ENCODE measurements at places on chromosomes 12 and 14. TPM values are rescaled to one million over a fixed set of nuclear protein-coding genes. Genes with fewer than 3 reads are reported as not detected.

GRCh38 chr14:51855234-51855633 is 5.2 kb upstream of the GNG2 start:
- DNase-seq = no peak

DNA sequence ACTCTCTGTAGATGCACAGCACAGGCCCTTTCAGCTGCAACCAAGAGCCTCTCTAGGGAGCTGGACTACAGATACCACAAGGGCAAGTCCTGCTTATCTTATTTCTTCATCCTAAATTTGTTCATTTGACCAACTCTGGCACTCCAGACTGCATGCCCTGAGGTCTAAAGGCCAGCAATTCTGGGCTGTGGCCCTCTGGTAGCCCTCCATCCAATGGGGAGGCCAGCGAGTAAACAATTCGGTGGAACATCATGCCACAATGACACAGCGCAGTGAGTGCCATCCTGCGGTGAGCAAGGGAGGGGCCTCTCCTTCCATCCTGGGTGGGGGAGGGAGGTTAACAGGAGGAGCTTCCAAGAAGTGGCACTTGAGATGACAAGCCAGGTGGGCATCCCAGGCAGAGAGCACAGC is 652 bp upstream of the SELPLG start:
- DNase-seq = peak; percentile 89

DNA sequence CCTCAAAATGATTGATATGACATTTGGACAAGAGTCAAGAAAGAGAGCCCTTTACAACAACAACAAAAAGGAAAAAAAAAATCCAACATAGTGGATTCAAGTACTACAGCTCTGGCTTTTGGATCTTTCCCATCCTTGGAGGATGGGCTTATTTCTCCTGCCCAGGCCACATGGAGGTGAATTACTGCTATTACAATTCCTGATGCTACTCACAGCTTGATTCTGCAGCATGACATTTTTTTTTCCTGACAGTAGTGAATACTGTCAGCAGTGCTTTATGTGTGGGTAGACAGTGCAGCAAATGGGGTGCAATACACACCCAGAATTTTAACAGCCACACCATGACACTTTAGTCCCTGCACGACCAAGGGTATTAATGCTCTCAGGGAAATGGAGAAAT is 42.5 kb upstream of the HSP90B1 start:
- no peak for DNase-seq

DNA sequence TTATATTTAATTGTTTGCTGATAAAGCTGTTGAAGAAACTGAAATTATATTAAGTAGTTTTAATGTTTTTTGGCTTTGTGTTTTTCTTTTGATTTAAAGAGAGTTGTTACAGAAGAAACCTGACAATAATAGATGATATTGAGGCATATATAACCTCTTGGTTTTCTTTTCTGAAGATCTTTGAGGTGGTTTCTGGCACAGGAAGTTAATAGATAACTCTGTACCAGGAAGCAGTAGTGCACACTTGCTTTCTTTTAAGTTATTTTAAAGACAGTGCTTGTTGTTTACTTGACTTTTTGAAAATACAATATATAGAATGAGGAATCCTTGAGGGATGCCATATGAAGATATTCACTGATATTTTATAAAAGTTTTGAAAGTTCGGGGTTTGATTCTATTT is 209.0 kb upstream of the FBXO33 start:
- DNase-seq = no peak

The P3H3 gene
- 29.5 TPM for total RNA-seq

GRCh38 chr12:72323881-72324280 is 51.7 kb downstream of the TRHDE start:
- no peak for DNase-seq

GRCh38 chr14:99633141-99633540 is 11.8 kb upstream of the HHIPL1 start:
- no peak for DNase-seq

- no peak for DNase-seq
Measured at GRCh38 chr12:71200706-71201105, 42.9 kb upstream of the TSPAN8 start.

DNA sequence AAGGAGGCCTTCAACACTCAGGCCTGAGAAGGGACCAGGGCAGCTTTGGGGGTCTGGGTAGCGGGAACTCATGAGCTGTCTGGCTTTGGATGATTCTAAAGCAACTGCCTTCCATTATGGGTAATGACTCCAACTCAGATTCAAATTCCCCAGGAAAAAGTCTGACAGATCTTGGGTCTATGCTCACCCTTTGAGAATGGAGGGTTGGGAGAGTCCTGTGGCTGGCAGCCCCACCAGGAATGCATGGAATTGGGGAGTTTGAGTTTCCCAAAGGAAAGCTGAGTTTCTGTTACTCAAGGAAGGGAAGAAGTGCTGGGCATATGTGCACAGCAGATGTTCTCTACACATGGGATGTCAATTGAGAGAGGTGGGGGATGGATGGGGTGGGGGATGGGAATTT is 22.4 kb upstream of the LTBP2 start:
- no peak for DNase-seq

GRCh38 chr14:101009531-101009930 is 106.0 kb upstream of the RTL1 start:
- no peak for DNase-seq

GRCh38 chr12:25264862-25265261 is 14.1 kb upstream of the KRAS start:
- DNase-seq = no peak

GRCh38 chr12:93243689-93244513 is 133.8 kb upstream of the NUDT4 start:
- DNase-seq = peak; percentile 62

The SCYL2 gene
- 35.7 TPM for total RNA-seq

GRCh38 chr12:94795044-94795443 is 144.7 kb upstream of the TMCC3 start:
- DNase-seq = no peak

GRCh38 chr12:102629262-102629888 is 149.0 kb upstream of the IGF1 start:
- no peak for DNase-seq

DNA sequence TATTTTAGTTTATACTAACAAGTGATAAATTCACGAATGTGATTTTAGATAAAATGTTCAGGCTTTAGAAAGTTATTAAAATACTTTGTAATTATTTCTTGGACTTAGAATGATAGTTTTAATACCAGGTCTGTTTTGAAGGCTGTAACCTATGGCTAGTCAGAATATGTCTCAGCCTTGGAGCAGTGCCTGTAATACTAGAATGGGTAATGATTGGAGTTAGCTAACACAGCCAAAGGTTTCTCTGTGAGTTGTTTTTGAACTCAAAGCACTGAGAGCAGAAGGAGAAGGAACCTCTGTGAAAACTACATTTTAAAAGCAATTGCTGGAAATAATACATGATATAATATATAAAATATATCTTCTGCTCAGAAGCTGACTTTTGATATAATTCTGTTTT is 110.1 kb downstream of the TMEM117 start:
- DNase-seq = no peak

The COX6A1 gene
- 637 TPM for total RNA-seq

GRCh38 chr12:64081008-64081404 is 141.1 kb downstream of the KICS2 start:
- no peak for DNase-seq

- no peak for DNase-seq
Measured at GRCh38 chr14:100070310-100070709, 5.1 kb downstream of the EVL start.

GRCh38 chr12:110853836-110854235 is 7.0 kb downstream of the CCDC63 start:
- DNase-seq = no peak

- no peak for DNase-seq
Measured at GRCh38 chr14:75769047-75769685, 108.1 kb downstream of the TTLL5 start.

- DNase-seq = no peak
Measured at GRCh38 chr12:13194401-13195110, 2.0 kb upstream of the EMP1 start.

DNA sequence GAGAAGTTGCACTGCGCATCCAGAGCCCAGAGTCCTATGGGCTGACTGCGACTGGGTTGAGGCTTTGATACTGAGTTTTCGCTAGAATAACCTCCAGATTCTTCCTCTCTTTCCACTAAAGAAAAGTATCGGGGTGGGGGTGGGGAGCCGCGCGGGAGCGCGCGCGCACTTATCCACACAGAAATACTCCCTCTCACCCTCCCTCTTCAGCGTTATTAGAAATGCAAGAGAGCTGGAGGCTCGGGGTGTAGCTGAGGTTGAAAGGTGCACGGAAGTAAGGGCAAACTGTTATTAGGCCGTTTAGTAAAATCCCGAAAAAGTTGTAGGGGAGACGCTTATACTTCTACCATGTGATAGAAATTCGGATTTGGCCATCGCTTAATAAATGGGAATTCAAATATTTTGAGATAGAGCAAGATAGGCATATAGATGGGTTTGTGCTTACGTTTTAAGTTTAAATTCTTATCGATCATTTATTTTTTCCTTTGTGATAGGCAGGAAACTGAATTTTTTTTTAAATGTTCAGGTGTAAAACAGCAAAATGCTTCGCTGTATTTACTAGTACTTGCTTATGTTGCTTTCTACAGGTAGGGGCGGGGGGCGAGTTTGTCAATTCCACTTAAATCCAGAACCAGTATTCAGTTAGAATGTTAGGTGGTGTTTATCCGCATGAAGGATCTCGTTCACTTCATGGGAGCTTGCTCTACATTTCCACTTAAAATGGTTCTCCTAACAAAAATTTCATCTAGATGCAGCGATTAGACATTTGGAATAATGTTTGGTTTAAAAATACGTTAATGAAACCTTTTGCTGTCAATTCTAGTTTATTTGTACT is 1.1 kb downstream of the ARHGAP5 start:
- DNase-seq = peak; percentile 19

GRCh38 chr12:8605057-8605456 is 7.6 kb downstream of the AICDA start:
- no peak for DNase-seq

- peak; percentile 41 for DNase-seq
Measured at GRCh38 chr14:69631509-69631908, 20.1 kb downstream of the SUSD6 start.

- DNase-seq = no peak
Measured at GRCh38 chr12:17333287-17333686, 727.3 kb upstream of the LMO3 start.

DNA sequence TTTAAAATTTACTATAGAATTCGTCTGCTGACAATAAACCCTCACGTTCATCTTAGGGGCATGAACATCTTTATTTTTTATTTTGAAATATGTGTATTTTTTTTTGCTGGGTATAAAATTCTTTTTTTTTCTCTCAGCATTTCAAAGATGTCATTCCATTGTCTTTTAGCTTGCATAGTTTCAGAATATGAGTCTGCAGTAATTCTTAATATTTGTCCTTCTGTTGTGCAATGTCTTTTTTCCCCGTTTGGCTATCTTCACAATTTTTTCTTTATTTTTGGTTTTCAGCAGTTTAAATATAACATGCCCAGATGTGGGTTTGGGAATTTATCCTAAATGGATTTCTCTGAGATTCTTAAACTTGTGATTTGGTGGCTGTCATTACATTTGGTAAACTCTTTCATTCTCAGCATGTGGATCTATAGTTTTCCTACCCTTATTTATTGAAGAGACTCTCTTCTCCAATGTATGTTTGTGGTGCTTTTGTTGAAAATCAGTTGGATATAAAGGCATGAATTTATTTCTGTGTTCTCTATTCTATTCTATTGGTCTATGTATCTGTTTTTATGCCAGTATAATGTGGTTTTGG is 37.8 kb upstream of the PLBD1 start:
- no peak for DNase-seq

The TGM1 gene
- total RNA-seq = 0.74 TPM

The STYX gene
- 10.5 TPM for total RNA-seq

The TAS2R13 gene
- total RNA-seq = 0.17 TPM

GRCh38 chr12:104133866-104134265 is 4.1 kb downstream of the NFYB start:
- no peak for DNase-seq

- DNase-seq = no peak
Measured at GRCh38 chr12:82931349-82932116, 244.8 kb downstream of the TMTC2 start.

The DUSP16 gene
- 13.7 TPM for total RNA-seq

- DNase-seq = no peak
Measured at GRCh38 chr12:12214201-12214600, 52.6 kb downstream of the LRP6 start.

GRCh38 chr12:52976574-52977071 is 27.7 kb downstream of the KRT18 start:
- DNase-seq = peak; percentile 33

The CPSF6 gene
- total RNA-seq = 22.4 TPM

DNA sequence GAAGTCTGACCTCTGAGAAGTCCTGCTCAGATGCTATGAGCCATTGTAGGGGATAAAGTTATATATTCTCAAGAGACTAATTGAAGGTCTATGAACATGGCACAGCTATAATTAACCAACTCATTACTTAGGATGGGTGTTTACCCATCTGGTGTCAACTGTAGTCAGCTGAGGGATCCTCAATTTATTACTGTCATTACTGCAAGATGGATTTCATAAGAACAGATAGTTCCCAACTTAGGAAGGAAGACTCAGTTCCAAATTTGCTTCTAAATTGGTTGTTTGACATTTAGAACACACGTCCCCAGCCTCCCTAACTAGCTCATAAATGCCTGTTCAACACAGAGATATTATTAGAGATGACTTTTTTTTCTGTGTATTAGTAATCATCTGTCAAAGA is 81.4 kb downstream of the FRMD6 start:
- no peak for DNase-seq

The FOXG1 gene
- total RNA-seq = 4.8 TPM

DNA sequence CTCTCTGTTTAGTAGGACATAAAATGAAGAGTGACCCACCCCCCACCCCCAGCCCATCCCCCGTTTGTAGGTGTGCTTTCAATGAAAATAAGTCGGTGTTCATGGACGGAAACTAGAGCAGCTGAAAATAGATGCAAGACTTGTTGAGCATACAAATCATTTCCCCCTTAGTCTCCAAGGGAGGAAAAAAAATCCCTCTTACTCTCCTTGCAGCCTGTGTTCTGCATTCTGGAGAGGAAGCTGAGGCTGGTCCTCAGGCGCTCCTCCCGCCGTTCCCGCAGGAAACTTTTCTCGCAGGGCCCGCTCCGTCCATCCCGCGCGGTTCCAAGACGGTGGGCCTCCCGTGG is 259.0 kb upstream of the E2F7 start:
- no peak for DNase-seq

The BEGAIN gene
- total RNA-seq = not detected

The AQP2 gene
- total RNA-seq = not detected

GRCh38 chr14:88272390-88273269 is 50.4 kb downstream of the KCNK10 start:
- DNase-seq = no peak

- no peak for DNase-seq
Measured at GRCh38 chr14:76936483-76936882, 92.0 kb downstream of the IRF2BPL start.

- DNase-seq = no peak
Measured at GRCh38 chr12:119915894-119916510, 38.9 kb upstream of the CIT start.

- no peak for DNase-seq
Measured at GRCh38 chr14:31659278-31659677, 98.1 kb downstream of the NUBPL start.

- DNase-seq = no peak
Measured at GRCh38 chr14:69226178-69226577, 33.8 kb upstream of the GALNT16 start.

GRCh38 chr14:69199786-69200185 is 8.5 kb downstream of the EXD2 start:
- DNase-seq = no peak

Data from H4 (cell line).